ENCODE measurements at places on chromosomes 12 and 14. TPM values are rescaled to one million over a fixed set of nuclear protein-coding genes. Genes with fewer than 3 reads are reported as not detected.

The FKBP3 gene
- total RNA-seq = 81.4 TPM

The MGST1 gene
- total RNA-seq = 2.8 TPM

The LRRIQ1 gene
- total RNA-seq = 6.9 TPM

The CACNA1C gene
- 54.8 TPM for total RNA-seq

The TMPRSS12 gene
- not detected for total RNA-seq

The TMEM229B gene
- 19.1 TPM for total RNA-seq
